ENCODE measurements at places on chromosomes 13 and 19.

GRCh38 chr13:111145506-111145905 is 30.4 kb downstream of the ARHGEF7 start:
- no peak for DNase-seq

DNA sequence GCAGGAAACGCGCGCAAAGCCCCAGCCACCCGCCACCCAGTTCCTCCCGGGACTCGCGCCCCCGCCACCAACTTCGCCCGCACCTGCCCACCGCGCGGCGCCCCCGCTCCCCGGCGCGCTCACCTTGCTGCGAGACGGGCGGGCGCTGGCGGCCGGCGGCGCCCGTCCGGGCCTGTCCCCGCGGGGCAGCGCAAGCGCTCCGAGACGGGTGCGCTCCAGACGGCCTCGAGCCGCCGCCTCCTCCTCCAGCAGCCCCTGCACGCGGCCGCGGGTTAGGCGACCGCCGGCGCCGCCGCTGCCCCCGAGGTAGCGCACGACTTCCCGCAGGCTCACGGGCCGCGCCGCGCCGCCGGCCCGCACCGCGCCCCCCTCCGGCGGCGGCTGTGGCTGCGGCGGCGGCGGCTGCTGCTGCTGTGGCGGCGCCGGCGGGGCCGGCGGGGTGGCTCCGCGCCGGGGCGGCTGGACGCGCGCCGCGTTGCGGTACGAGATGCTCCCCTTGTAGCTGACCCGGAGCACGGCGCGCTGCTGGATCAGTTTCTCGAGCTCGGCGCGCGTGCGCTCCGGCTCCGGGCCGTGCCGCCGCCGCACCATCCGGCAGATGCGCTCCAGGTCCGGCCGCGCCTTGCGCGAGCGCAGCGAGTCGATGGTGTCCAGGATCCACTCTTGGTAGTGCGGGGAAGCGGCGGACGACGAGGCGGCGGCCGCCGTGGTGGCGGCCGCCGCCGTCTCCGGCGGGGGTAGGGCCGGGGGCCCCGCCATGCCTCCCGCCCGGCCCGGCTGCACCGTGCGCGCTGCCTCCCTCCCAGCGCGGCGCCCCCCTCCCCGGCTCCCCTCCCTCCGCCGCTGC is 666 bp downstream of the SAMD1 start:
- DNase-seq = no peak

DNA sequence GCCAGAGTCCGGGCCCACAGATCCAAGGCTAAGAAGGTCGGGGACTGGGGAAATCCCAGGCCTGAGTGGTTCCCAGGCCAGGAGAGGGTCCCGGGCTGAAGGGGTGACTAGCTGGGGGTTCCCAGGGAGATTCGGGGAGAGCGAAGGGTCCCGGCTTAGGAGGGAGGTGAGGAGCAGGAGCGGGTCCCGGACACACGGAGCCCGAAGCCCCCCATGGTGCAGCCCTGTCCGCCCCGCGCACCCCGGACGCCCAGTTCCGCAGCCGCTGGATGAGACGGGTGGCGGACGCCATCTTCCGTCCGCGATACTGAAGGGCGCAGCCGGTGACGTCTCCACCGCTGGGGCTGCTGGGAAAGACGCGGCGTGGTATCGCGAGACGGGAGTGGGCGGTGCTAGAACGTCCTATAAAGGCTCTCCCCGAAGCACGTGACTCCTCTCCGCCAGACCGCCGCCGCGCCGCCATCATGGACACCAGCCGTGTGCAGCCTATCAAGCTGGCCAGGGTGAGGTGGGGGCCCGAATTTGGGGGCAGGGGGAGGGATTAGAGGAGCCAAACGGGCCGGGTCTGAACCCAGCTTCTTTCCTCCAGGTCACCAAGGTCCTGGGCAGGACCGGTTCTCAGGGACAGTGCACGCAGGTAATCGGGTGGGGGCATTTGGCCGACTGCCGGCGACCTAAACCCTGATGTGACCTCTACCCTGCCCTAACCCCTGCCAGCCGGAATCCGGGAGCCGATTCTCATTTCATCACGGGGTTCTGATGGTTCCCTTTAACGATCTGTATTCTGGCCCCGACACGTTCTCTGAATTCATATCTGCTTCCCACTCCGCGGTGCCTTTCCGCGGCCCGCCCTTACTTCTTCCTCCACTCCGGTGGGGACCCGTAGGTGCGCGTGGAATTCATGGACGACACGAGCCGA is at the start of the genes NDUFA7 and RPS28:
Gene NDUFA7 (minus strand): TSS at position 309 of the 919 bp plus-strand sequence. CDS start 17 bp downstream, at position 292.
Gene RPS28 (plus strand): TSS at position 430 of the 919 bp plus-strand sequence. CDS start 35 bp downstream, at position 465.
- peak; percentile 89 for DNase-seq

DNA sequence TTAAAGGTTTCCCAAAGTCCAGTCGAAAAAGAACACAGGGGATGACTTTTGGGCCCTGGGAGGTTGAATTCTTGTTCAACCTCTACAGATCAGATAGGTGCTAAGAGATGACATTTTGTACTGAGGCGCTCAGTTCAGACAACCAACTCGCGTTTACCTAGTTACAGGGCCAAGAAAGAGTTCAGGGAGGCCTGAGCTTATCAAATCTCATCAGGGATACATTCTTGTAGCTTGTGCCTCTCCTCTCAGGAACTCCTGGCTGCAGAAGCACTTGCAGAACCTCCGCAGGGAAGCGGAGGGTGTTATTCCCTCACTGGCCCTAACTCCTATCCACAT is 825 bp downstream of the ZNF776 start:
- DNase-seq = no peak

- no peak for DNase-seq
Measured at GRCh38 chr13:19597523-19597922, 35.9 kb upstream of the MPHOSPH8 start.

GRCh38 chr19:28940751-28941500 is 272.0 kb downstream of the UQCRFS1 start:
- no peak for DNase-seq

GRCh38 chr19:49642492-49643035 is 555 bp downstream of the SCAF1 start:
- DNase-seq = no peak

GRCh38 chr13:74246487-74246886 is 112.3 kb upstream of the KLF12 start:
- no peak for DNase-seq

GRCh38 chr19:8214802-8215201 is 5.6 kb downstream of the CERS4 start:
- no peak for DNase-seq

GRCh38 chr13:90302107-90302506 is 1045.4 kb upstream of the MIR17HG start:
- DNase-seq = no peak

DNA sequence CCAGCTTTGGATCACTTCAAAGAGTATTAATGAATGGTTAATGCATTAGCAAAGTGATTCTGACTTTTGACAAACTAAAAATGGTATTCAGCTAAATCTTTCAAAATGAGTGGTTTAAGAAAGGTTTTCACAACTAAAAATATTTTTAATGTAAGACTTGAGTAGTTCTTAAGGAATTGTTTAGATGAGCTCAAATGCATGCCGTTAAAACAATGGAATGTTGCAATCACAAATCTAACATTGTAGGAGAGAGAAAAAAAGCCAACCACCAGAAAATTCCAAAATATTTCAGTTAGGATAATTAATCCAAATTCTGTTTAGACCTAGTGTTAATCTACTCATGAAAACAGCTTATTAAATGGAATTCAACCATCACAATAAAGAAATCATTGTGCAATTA is 1044.8 kb upstream of the SLC10A2 start:
- no peak for DNase-seq

GRCh38 chr19:48963371-48964204 is 1.5 kb upstream of the FTL start:
- no peak for DNase-seq

DNA sequence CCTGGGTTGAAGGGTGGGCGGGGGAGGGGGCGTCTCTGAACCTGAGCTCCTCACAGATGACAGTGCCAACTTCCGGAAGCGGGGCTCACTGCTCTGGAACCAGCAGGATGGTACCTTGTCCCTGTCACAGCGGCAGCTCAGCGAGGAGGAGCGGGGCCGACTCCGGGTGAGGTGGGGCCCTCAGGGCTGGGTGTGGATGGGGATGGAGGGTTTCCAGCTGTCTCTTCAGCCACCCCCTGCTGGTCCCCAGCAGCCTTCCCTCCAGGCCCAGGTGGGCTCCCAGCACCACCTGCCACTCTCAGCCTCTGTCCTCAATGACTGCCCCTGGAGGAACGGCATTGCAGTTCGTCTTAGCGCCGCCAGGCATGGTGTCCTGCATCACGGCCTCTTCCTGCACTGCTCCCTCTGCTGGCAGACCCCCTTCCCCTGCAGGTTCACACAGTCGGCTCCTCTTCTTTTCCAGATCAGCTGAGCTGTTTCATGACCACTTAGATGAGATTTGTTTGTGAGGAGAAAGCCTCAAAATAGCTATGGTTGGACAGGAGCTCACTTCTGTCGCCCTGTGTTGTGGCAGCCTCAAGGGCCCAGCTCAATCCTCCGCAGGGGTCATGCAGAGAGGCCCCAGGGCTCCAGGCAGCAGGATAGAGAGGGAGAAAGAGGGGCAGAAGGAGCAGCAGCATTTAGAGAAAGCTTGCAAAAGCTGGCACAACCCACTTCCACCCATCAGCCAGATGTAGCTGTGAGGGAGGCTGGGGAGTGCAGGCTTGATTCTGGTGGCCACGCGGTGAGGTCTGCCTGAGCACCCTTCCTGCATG is 2.5 kb upstream of the GARIN5A start:
- no peak for DNase-seq

GRCh38 chr19:42045575-42045974 is 24.4 kb downstream of the GRIK5 start:
- DNase-seq = no peak

GRCh38 chr13:52371736-52372247 is 34.2 kb downstream of the THSD1 start:
- no peak for DNase-seq

DNA sequence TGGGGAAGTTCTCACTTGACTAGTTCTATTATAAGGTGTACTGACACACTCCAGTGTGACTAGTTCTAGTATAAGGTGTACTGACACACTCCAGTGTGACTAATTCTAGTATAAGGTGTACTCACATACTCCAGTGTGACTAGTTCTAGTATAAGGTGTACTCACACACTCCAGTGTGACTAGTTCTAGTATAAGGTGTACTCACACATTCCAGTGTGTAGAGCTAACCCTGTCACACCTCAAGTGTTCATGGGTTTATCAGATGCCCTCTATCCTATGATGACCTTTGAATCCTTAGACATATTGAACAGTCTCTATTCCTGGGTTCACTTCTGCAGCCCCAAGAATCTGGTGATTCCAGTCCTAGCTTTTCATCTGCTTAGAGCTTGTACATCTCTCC is 54.6 kb upstream of the MYO16 start:
- DNase-seq = no peak

DNA sequence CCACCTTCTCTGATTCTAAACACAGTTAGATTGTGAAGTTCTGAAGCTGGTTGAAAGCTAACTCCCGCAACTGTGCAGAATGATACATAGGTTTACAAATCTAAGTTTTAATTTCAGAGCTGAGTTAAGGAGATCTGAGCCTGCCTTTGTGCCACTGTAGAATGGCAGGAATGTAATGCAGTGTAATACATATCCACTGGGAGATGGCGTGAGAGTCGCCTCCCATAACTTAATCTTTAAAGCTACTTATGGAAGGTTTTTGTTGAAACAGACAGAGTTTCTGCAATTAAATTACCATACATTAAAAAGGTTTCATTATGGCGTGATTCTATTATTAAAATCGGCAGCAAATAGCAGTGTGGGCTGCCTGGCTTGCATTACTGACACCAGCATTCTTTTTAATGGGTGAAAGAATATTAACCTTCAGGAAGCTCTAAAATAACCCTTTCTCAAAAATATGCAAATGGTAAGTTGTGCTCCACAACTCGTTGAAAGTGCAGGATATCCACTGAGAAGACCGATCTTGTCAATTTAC is 257.4 kb downstream of the OLFM4 start:
- DNase-seq = no peak

GRCh38 chr19:36489118-36489919 is at the start of gene ZNF566:
ZNF566 (minus strand) TSS chr19:36489561; CDS start chr19:36476557, 13,004 bp downstream.
- DNase-seq = peak; percentile 98

- no peak for DNase-seq
Measured at GRCh38 chr13:65808061-65808460, 1422.1 kb downstream of the PCDH9 start.

- DNase-seq = no peak
Measured at GRCh38 chr13:97921176-97921816, 32.2 kb upstream of the IPO5 start.

DNA sequence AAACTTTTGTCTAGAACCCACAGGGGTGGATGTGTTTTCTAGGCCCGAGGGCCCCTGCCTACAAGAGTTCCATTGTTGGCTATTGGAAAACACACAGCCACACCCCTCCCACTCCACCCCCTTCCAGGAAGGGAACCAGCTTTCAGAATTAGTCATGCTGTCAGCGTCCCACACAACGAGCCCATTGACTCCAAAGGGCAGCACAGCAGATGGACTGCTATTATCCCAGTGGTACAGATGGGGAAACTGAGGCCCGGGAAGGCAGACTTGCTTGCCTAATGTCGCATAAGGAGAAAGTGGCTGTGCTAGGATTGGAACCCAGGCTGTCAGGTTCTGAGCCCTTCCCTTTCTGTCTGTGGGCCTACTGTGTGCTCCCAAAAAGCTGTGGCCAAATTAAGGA is 8.1 kb upstream of the FXYD3 start:
- DNase-seq = no peak

DNA sequence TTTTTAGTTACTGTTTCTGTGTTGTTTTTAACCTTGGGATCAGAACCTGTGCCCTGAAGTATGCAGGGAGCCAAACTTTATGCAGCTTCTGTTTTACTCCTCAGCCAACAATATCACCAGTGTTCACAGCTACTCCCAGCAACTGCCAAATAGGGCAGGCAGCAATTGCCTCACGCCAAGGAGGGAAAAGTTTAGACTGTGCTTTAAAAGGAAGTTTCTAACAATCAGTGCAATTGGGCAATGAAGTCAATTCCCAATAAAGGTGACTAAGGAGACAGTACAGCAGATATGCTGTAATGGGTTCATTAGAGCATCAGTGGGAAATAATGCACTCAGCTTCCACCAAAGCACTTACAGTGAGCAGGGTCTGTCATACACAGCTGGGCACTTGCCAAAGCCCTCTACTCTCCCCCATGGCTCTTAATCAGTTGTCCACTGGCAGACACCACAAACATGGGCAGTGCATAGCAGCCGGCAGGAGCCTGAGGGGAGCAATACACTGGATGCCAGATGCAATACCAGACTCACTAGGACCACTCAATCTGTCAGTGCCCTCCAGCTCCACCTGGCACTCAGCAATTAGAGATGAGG is 19.3 kb downstream of the ENOX1 start:
- DNase-seq = no peak

GRCh38 chr13:44007451-44007850 is 127.7 kb downstream of the LACC1 start:
- DNase-seq = no peak
